ENCODE measurements at places on chromosomes 4 and X.

DNA sequence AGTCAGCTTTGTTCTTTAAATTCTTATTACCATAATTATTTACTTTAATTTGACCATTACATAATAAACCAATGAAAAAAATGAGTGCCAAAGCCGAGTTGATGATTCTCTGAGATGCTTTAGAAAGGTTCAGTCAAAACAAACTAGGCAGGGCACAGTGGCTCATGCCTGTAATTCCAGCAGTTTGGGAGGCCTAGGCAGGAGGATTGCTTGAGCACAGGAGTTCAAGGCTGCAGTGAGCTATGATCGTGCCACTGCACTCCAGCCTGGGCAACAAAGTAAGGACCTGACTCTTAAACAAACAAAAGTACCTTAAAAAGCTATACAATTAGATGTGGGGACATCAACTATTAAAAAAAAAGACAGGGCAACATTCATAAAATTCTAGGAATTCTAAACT, 75.0 kb downstream of the AFAP1 start:
- DNase-seq = no peak

DNA sequence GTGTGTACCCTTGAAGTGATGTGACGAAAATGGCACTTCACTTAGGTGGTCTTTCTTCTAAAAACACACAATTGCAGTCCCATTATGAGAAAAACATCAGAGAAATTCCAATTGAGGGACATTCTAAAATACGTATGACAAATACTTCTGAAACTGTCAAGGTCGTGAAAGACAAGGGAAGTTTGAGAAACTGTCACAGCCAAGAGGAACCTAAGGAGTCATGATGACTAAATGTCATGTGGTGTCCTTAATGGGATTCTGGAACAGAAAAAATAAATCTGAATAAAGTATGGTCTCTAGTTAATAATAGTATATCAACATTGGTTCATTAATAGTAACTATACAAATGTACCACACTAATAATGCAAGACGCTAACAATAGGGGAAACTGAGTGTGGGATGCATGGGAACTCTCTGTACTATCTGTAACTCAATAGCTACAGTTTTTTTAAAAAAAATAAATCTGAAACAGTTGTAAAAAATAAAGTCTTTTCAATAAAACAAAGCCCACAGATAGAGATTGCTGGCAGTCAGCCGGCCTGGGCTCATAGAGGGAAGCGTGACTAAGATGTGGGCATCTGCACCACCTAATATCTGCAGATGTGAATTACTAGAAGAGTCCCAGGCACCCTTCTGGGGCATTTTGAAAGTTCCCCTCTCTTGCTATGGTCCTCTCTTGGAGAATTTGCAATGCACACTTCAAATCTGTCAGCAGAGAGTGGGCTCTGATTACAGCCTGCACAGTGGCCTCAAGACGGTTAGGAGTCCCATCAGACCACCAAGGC, 47.6 kb downstream of the MID1IP1 start:
- no peak for DNase-seq

GRCh38 chrX:137342969-137343368, 223.0 kb upstream of the ZIC3 start:
- DNase-seq = no peak

- DNase-seq = no peak
These were observed 149.0 kb downstream of the FAM13A start for GRCh38 chr4:88908003-88908402.

DNA sequence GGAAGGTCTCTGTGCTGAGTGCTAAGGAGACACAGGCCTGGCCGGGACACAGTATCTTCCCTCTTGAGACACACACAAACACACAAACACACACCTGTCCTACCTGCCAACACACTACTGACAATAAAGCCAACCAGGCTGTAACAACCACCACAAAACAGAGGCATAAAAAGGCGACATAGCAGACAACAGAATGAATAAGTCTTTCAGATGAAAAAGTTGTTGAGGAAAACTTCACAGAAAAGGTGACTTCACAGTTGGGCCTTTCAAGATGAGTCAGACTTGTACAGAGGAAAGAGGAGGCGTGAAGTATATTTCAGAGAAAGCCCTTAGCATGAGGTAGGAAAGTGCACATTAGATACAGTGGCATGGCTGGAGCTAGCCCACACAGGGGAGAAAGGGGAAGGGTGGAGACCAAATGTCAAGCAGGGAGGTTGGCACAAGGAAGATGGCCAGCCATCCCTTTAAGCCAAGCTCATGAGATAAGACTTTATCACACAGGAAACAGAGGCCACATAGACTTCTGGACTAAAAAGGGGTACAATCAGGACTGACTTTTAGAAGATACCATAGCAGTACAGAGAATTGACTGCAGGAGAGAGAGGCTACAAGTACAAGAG, 54.0 kb downstream of the SLC9A7 start:
- no peak for DNase-seq

DNA sequence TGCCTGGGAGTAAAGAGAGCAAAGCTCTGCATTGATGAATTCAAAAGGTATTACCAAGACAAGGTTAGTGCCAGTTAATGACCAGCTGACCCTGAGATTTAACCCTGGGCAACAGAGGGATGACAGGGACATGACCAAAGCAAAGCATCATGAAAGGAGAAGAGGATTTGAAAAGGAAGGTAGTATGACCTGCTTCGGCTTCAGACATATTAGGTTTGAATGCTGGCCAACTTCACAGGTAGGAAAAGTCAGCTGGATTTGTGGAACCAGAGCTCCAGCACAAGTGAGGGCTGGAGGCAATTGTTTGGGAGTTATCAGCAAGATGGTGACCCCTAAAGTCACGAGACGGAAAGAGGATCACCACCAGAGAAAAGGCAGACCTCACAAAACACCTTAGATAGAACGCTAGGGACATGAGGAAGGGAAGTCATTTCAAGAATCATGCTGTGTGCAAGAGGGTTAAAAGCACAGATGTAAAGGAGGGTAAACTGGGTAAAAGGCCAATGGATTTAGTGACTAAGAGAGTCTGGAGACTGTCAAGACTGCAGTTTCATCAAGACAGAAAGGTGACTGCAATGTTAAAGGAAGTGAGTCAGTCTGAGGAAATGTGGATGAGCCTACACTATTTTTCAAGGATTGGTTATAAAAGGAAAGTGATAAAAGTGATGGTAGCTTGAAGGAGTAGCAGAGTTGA, 45.6 kb downstream of the SH3RF1 start:
- DNase-seq = peak; percentile 2

GRCh38 chr4:87076690-87077358, 142.0 kb downstream of the AFF1 start:
- no peak for DNase-seq

DNA sequence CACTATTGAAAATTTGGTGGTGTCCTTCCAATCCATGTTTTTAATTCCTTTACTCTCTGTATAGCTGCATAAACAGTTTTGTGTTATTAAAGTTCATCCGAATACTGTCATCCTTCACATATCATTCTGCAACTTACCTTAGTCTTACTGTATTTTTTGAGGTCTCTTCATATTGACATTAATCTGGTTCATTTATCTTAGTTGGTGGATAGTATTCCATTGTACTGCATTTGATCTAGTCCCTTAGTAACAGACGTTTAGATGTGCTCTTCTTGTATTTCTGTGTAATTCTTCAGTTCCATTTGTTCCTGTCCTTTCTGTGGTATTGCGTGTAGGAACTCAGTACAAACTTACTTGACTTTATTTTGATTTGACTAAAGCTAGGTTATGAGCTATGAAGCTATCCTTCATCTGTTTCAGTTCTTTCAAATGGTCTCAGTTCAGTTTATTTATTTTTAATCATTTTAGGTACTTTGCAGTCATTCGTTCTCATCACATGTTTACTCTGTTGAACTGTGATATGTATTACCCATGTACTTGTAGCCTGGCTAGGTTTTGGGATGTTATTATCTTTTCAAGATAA, 41.3 kb downstream of the RAPGEF2 start:
- DNase-seq = no peak

GRCh38 chr4:2352729-2353221, 65.7 kb downstream of the ZFYVE28 start:
- DNase-seq = no peak

GRCh38 chr4:10173754-10174749, 57.5 kb upstream of the WDR1 start:
- no peak for DNase-seq

DNA sequence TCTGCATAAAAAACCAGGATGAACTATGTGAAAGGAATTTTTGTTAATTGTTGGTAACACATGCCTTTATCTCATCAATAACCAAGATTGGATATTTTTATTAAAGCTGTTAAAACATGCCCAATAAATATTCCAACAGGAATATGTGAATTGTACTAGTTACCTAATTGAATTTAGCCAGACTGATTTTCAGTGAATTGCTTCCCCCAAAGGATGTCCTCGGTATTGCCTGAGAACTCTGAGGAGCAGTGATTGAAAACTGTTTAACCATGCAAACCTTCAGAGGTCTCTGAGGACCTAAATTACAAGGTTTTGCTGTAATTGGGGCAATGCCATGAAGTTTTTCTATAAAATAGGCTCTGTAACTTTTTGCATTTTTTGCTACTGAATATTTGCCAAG, 66.6 kb downstream of the BLTP1 start:
- no peak for DNase-seq

GRCh38 chrX:136867096-136867491, 13.4 kb downstream of the RBMX start:
- DNase-seq = no peak

- no peak for DNase-seq
These were observed 7.4 kb upstream of the SMS start for GRCh38 chrX:21933077-21933476.

DNA sequence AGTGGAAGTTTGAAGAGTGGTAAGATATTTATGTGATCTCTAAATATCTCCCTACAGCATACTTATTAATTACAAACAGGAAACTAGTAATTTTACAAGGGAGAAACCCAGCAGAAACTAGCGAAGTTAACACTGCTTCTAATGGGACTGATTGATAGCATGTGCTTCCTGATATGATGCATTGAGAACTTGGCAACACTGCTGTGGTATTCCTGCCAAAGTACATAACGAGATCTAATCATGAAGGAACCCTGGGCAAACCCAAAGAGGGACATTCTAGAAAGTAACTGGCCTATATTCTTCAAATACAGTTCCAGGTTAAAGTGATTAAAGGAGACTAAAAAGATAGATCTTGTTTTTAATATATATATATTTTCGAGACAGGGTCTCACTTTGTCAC, 4.6 kb upstream of the GPR34 start:
- no peak for DNase-seq

DNA sequence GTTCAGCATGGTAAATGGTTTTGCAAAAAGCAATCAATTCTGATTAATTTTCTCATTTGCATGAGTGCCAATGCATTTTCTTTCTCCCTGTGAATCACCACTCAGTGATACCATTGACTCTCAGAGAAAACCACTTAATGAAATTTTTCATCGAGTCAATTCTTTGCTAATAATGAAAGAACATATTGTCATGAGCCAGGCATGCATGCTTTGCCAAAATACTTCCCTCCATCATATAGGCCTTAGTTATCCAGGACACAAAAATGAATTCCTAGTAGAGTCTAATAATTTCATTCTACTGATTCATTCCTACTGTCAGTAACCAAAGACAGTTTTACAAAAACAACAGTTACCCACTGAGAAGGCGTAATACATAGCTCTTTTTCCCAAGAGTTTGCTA, 680.0 kb downstream of the TRIML1 start:
- no peak for DNase-seq

GRCh38 chr4:47145630-47146029, 114.3 kb downstream of the GABRB1 start:
- no peak for DNase-seq

Data from RPMI8226 (cell line).